ENCODE measurements at places on chromosomes 2 and 18.
A peak's percentile ranks its signal among the peaks of the same experiment; 100 is the strongest.

- DNase-seq: no peak
Observed at GRCh38 chr2:63055226-63056106, 4.8 kb downstream of the OTX1 start.

GRCh38 chr2:72040629-72041571, 106.8 kb downstream of the CYP26B1 start:
- DNase-seq: no peak

- no peak for DNase-seq
Observed at GRCh38 chr2:109031476-109032228, 42.6 kb upstream of the EDAR start.

DNA sequence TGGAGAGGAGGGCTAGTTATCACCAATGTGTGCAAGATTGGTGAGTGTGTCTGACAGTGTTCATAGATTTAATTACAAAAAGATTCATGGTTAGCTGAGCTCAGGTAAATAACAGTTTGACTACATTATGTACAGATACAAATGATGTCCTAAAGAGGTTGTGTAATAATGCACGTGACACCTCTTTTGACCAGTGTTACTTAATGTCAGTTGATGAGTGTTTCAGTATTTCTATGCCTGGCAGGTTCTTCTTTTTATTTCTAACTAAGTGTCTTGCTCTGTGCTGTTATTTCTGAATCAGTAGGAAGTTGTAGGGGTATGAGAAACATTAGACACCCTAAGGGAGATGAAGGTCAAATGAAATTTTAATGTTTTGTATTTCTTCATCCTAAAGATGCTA, 7.9 kb upstream of the INHBB start:
- no peak for DNase-seq

GRCh38 chr2:190407662-190408537, at the start of gene MFSD6:
TSS of gene MFSD6 (plus strand) at chr2:190408355. CDS start at chr2:190436030, 27,675 bp downstream.
- peak; percentile 60 for DNase-seq

Data from midbrain (tissue), 1 donor.